Activated CD4-positive, alpha-beta T cell treated with anti-CD3 and anti-CD28 coated beads, Interleukin-2, amount 10 ng/mL, durations not matched to agents 24 days and 14 days (primary cell): ENCODE measurements at places on chromosomes 16 and 17. TPM values are rescaled to one million over a fixed set of nuclear protein-coding genes. Genes with fewer than 3 reads are reported as not detected.

The MPP2 gene
- total RNA-seq, result 0.83 and 1.3 TPM in 2 replicates

- H3K4me3 ChIP-seq, result peak overlapping the region; percentile 94
- peaks cover 37% of the 10 kb centered on the region for H3K4me1 ChIP-seq
- no peaks in the 10 kb centered on the region for H3K27me3 ChIP-seq
- peaks cover 16% of the 10 kb centered on the region for H3K36me3 ChIP-seq
- peak overlapping the region; percentile 89 for H3K27ac ChIP-seq
- peak; percentile 78 for DNase-seq
These were observed 497 bp downstream of the BCL7C start for GRCh38 chr16:30893417-30893743.

The MT1M gene
- total RNA-seq, result not detected in 2 replicates

DNA sequence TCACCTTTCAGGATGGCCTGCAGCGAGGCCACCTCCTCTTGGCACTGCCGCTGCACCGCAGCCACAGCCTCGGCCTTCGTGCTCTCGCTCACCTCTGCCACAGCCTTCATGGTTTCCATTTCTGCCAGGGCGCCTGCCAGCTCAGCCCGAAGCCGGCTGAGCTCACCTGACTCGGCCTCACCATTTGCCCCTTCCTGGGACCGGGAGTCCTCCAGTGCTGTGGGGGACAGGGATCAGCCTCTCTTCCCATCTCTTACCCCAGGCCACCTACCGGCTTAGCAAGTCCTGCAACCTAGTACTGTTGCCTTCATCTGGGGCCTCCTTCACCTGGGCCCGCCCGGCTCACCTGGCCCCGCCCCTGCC lies 658 bp downstream of the RABEP2 start:
- peak overlapping the region; percentile 92 for H3K4me3 ChIP-seq
- H3K36me3 ChIP-seq, result peaks cover 14% of the 10 kb centered on the region
- DNase-seq, result no peak

DNA sequence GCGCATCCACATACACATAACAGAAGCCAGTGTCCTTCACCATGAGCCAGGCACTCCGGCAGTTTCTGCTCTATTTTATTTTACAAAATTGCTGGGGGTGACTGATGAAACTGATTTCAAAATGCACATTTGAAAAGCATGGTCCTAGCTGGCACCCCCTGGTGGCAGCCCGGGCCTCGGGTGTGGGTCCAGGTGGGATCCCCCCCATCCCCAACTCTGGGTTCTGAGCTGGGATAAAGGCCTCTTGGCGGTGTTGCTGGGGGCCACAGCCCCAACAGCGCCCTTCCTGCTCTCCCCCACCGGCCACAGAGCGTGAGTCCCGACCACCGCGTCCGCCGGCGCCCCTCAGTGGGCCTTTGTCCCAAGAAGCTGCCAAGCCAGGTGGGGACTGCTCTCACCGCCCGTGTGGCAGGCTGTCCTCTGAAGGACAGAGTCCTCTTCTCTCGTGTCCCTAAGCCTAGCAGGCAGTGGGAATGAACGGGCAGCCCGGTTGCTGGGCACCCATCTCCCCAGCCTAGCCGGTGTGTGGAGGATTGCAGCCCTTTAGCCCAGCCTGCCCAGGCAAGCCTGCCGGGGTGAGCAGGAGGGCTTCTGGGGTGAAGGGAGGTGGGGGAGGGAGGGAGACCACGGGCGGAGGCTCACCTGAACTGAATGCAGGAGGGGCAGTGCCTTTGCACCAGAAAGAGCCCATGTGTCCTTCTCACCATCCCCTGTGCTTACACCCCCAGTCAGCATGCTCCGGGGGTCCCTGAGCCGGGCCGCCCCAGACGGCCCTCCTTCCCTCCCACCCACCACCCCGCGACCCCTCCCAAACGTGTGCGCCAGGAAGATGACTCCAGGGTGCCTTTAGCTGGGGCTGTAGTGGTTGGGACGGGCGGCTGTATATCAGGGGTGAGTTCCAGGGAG lies 898 bp downstream of the SNAI3 start:
- peaks cover 3% of the 10 kb centered on the region for H3K36me3 ChIP-seq
- no peaks in the 10 kb centered on the region for H3K27me3 ChIP-seq
- H3K27ac ChIP-seq, result no peak overlapping the region
- peak overlapping the region; percentile 83 for H3K4me3 ChIP-seq
- H3K4me1 ChIP-seq, result peaks cover 37% of the 10 kb centered on the region

DNA sequence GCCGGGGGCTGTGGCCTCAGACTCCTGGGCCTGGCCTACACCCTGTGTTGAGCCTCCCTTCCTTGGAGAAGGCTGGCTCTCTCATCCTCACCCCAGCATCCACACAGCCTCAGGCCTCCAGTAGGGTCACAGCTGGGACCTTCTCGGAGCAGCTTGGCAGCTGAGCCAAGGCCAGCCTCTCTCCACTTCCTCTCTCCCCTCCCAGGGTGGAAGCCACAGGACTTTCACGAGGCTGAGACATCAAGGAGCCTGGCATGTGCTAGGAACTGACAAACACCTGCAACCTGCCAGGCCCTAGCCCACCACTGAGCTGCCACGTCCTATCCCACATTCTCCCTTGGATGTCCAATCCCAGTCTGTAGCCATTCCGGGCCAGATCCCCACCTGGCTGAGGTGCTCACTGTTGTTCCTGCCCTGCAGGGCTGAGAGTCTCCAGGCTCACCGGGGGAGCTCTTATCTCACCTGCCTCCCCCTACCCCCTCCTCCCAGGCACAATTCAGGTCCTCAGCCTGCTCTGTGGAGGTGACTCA lies 3.1 kb downstream of the MMP15 start:
- no peak overlapping the region for H3K27ac ChIP-seq
- peaks cover 9% of the 10 kb centered on the region for H3K4me1 ChIP-seq
- DNase-seq, result no peak
- no peak overlapping the region for H3K4me3 ChIP-seq

DNA sequence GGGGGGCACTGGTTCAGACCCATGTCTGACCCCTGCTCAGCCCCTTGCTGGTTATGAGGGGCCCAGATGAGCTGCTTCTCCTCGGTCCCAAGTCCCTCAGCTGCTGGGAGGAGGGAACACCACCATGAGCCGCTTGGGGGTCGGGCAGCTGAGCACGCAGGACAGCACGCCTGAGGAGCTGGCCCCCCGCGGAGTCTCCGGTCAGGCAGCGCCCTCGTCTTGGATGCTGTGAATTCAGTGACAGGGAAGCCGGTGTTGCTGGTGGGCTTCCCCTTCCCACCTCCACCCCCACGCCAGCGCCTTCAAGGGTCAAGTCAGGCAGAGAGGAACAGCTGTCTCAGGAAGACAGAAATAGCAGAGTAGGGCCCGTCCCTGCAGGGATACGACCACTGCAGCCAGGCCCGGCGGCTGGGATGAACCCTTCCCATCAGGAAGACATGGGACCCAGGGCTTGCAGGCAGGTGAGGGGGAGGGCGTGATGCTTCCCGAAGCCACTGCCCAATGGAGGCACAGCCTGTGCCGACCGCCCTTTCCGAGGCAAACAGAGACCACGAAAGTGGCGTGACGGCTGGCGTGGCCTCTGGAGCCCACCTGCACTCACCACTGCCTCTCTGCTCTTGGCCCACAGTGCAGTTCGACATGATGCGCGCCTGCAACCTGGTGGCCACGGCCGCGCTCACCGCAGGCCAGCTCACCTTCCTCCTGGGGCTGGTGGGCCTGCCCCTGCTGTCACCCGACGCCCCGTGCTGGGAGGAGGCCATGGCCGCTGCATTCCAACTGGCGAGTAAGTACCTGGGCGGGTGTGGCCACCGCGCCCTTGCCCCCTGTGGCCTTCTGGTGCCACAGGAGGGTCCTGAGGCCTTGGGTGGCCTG lies 8.1 kb downstream of the TMEM204 start:
- H3K4me3 ChIP-seq, result no peak overlapping the region
- no peak for DNase-seq
- H3K27ac ChIP-seq, result peak overlapping the region; percentile 58
- H3K27me3 ChIP-seq, result no peaks in the 10 kb centered on the region

DNA sequence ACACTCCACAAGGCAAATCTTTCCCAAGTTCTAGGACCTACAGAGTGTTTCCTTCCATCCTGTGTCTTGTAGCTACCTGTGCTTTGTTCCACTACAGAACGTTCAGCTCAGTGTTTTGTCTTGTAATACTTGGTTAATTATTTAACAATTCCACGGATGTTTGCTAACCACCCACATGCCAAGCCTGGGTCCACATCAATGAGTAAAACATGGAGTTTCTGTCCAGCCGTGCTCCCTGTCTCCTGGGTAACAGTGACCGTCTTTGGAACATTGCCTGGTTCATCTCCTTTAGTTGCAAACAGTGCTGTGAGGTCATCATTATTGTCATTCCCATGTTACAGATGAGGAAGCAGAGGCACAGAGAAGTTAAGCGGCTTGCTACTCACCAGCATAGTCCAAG lies 41.3 kb downstream of the IRF8 start:
- peaks cover 5% of the 10 kb centered on the region for H3K36me3 ChIP-seq
- H3K27me3 ChIP-seq, result no peaks in the 10 kb centered on the region
- peaks cover 62% of the 10 kb centered on the region for H3K4me1 ChIP-seq
- DNase-seq, result no peak

GRCh38 chr17:62657690-62658089 lies 30.2 kb downstream of the MRC2 start:
- no peak for DNase-seq
- H3K36me3 ChIP-seq, result no peaks in the 10 kb centered on the region
- H3K27ac ChIP-seq, result no peak overlapping the region
- peaks cover 12% of the 10 kb centered on the region for H3K4me1 ChIP-seq

The HOXB6 gene
- total RNA-seq, result 0.33 and 0.36 TPM in 2 replicates

DNA sequence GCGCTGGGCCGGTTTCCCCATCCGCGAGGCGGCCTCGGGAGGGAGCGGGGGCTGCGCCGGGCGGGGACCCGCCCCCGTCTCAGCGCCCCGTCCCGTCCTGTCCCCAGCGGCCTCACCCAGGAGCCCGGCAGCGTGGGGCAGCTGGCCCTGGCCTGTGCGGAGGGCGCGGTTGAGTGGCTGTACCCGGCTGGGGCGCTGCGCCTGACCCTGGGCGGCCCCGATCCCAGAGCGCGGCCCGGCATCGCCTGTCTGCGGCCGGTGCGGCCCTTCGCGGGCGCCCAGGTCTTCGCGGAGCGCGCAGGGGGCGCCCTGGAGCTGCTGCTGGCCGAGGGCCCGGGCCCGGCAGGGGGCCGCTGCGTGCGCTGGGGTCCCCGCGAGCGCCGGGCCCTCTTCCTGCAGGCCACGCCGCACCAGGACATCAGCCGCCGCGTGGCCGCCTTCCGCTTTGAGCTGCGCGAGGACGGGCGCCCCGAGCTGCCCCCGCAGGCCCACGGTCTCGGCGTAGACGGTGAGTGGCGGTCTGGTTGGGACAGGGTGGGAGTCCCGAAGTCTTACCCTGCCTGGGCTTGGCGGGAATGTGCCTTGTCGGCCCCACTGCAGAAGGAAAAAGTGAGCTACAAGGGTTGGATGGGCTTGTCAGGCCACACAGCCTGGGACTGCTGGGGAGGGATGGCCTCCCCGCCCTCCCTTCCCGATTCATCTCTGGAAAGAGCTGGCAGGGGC lies 720 bp downstream of the METRN start:
- H3K4me1 ChIP-seq, result peaks cover 7% of the 10 kb centered on the region
- no peaks in the 10 kb centered on the region for H3K36me3 ChIP-seq
- H3K27me3 ChIP-seq, result peaks cover 24% of the 10 kb centered on the region
- peak; percentile 74 for DNase-seq

GRCh38 chr16:14172200-14172809 lies 101.2 kb downstream of the MRTFB start:
- H3K4me1 ChIP-seq, result peaks cover 4% of the 10 kb centered on the region
- no peaks in the 10 kb centered on the region for H3K36me3 ChIP-seq
- no peaks in the 10 kb centered on the region for H3K27me3 ChIP-seq
- H3K27ac ChIP-seq, result no peak overlapping the region
- no peak overlapping the region for H3K4me3 ChIP-seq

The PRKCB gene
- total RNA-seq, result 79.9 and 84.2 TPM in 2 replicates

DNA sequence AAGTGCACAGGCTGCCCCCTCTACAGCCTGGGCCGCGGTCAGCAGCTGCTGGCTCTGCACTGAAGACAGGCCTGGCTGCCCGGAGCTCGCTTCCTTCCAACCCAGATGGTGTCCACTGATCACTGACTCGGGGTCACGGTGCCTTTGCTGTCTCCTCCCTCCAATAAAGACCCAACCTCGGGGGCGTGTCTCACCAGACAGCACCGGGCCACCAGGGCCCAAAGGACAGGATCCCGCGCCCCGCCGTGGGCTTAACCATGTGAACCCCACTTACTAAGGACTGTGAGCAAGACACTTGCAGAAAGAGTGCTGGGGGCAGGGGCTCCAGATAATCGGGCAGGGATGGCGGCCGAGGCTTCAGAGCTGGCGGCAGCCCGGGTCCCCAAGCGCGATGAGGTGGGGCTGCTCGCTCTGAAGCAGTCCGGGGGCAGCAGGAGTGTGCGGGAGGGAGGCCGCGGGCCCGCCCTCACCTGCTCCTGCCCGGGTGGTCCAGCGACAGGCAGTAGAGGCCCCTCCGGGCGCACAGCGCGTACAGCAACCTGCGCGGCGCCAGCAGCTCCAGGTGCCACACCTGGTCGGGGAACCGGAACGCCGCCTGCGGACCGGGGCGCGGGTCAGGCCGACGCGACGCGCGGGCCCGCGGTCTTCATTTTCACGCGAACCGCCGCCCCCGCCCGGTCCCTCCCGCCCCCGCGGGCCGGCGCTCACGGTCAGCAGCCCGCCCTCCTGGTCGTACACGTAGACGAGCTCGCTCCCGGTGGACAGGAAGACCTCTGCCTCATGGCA lies 502 bp downstream of the FAAP100 start:
- peaks cover 23% of the 10 kb centered on the region for H3K36me3 ChIP-seq
- H3K4me3 ChIP-seq, result peak overlapping the region; percentile 91
- peak overlapping the region; percentile 83 for H3K27ac ChIP-seq
- H3K4me1 ChIP-seq, result peaks cover 24% of the 10 kb centered on the region

The NT5M gene
- 7.1 and 8.1 TPM in 2 replicates for total RNA-seq

DNA sequence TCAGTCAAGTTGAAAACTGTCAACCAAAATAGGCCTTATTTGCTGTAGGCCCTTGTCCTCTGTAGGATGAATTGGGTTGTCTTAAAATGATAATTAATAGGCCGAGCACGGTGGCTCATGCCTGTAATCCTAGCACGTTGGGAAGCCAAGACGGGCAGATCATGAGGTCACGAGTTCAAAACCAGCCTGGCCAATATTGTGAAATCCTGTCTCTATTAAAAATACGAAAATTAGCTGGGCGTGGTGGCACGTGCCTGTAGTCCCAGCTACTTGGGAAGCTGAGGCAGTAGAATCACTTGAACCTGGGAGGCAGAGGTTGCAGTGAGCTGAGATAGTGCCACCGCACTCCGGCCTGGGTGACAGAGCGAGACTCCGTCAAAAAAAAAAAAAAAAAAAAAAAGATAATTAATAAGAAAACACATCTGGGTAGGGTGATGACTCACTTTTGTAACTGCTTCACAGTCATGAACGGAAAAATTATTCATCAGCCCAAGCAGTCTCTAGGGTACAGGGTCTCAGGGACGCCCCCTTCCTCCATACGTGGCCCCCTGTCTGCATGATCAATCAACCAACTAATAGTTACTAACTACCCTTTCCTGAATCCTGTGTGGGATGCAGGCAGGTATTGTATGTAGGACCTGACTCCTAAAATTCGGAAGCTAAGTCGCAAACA lies 137.0 kb upstream of the RCVRN start:
- H3K36me3 ChIP-seq, result no peaks in the 10 kb centered on the region
- H3K4me3 ChIP-seq, result no peak overlapping the region
- no peaks in the 10 kb centered on the region for H3K27me3 ChIP-seq

GRCh38 chr16:67198238-67198734 lies 645 bp upstream of the ELMO3 start:
- peaks cover 60% of the 10 kb centered on the region for H3K36me3 ChIP-seq
- no peak overlapping the region for H3K27ac ChIP-seq
- no peak overlapping the region for H3K4me3 ChIP-seq
- peaks cover 20% of the 10 kb centered on the region for H3K4me1 ChIP-seq
- H3K27me3 ChIP-seq, result no peaks in the 10 kb centered on the region

GRCh38 chr17:35856603-35857002 lies 12.1 kb downstream of the HEATR9 start:
- H3K4me1 ChIP-seq, result peaks cover 17% of the 10 kb centered on the region
- DNase-seq, result no peak
- H3K27me3 ChIP-seq, result no peaks in the 10 kb centered on the region

The GPRC5C gene
- total RNA-seq, result 0.42 and 0.54 TPM in 2 replicates

- H3K4me1 ChIP-seq, result peaks cover 31% of the 10 kb centered on the region
- DNase-seq, result no peak
- no peaks in the 10 kb centered on the region for H3K27me3 ChIP-seq
- no peaks in the 10 kb centered on the region for H3K36me3 ChIP-seq
These were observed 179.3 kb downstream of the SEC14L1 start for GRCh38 chr17:77320044-77320440.
